ENCODE measurements at places on chromosomes 3 and 15.
A peak's percentile ranks its signal among the peaks of the same experiment; 100 is the strongest.

DNA sequence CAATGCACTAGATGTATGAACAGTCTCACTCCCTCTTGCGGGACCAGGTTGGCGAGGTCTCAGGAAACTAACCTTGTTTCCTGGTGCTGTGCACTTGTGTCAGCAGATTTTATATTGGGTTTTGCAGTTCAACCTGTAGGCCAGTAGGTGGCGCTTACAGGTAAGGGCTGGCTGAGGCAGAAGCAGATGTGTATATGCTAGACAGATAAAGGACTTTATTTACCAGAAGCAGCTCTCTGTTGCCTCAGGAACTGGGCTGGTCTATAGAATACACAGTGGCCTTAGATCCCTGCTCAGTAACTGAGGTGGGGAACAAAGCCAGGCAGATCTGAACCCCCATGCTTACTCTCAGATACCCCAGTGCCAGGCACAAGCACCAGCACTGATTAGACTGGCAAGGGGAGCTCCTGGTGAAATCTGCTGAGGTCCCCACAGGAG is 296.8 kb downstream of the DOCK3 start:
- peak; percentile 3 for DNase-seq

GRCh38 chr15:60899967-60900356 is 329.1 kb downstream of the RORA start:
- no peak for DNase-seq

- no peak for DNase-seq
Measured at GRCh38 chr15:91872356-91873137, 19.0 kb downstream of the SLCO3A1 start.

DNA sequence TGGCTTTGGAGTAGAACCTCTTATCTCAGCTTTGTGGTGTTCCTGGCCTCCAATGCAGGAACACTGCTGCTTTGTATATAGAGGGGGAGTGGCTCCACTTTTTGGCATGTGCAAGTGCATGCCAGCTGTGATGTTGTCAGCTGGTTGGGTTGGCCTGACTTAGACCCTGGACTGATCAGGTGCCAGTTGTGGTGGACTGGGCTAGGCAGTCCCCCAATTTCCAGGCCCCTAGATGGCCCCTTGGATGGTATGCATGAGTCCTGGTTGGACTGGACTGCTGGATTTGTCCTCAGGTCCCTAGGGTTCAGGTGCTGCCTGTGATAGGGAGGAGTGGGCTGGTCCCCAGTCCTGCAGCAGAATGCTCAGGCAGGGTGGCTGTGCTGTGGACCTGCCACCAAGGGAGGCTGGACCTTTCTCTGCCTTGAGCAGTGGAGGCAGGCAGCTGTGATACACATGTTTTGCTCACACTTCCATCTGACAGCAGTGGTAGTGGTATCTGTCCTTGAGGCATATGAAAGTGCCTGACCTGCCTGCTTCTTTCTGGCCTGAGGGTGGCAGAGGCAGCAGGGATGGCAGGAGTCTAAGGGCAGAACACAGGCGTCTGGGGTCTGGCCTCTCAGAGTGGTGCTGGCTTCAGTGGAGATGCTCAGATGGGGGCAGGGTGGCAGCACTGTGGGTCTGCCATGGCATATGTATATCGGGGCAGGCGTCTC is 74.8 kb downstream of the STXBP5L start:
- no peak for DNase-seq

DNA sequence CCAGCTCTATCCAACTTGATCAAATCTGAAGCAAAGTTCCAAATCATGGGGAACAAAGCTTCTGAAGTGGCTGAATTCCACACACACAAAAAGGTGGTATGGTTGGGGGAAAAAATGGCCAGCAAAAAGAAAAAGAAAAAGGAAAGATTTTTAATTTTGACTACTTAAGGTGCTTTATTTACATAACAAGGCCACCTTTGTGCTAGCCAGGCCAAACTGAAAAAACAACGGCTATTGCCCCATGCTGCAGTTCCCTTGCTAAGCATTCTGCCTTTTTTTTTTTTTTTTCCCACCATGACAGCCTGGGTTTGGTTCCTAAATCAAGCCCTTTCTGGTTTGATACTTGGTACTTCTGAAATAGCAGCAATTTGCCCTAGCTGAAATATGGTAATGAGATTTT is 66.5 kb upstream of the DAZL start:
- DNase-seq, result no peak

DNA sequence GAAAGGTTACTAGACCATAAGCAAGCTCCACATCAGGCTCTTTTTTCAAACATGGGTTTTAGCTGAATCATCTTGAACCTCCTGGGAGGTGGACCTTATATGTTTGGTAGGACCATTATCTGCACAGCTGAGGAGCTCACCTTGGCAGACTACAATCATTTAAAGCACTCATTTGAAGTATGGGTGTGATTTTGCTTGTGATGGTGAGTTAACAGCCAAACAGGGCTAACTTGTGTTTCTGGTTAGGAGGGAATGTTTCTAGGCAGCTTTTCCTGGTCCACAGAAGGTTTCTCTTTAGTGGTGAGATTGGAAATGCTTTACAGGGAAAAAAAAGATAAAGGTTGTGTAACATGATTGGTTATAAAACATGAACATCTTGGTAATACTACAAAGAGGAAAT is 61.8 kb downstream of the ARHGEF26 start:
- DNase-seq, result no peak

DNA sequence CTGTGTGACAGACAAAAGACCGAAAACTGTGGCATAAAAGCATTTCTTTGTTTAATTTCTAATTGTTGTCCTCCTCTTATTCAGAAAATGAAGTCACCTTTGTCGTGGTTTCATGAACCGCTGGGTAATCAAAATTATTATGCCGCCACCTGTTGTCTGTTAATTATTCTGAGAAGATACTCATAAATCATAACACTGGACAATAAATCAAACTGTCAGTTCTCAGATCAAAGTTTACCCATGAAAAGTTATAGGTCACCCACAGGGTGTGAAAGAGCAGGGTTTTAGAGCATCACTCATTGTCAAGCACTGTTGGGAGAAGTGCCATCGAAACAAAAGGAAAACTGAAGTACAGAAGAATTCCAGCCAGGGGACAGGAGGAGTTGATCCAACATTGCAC is 474.3 kb downstream of the NR2F2 start:
- DNase-seq, result no peak

DNA sequence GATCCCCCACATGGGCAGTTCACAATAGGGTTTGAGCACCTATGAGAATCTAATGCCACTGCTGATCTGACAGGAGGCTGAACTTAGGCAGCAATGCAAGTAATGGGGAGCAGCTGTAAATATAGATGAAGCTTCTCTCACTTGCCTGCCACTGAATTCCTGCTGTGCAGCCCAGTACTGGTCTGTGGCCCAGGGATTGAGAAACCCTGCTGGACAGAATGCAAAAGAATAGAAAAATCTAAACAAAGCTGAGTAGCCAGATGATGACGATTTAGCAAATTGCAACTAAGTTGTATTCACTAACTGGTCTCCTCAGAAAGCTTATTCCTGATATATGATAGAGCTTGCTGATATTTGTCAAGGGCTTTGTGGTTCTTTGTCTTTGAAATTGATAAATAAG is 34.3 kb upstream of the APH1B start:
- no peak for DNase-seq

DNA sequence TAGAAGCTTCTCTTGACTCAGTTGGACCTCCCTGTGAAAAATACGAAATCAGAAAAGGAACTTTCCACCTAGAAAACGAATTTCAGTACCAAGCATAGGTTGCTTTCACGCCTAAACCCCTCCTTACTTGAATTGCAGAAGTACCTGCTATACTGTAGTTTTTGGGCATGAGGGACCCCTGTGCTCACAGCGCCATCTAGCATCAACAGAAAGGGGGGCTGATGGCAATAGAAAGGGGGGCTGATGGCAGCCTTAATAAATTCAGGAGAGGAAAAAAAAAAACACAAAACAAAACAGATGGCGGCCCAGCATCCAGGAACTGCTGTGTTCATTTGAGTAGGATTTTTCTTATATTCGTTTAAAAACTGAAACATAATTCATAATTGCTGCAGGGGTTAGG is 96.7 kb downstream of the NPAP1 start:
- no peak for DNase-seq

DNA sequence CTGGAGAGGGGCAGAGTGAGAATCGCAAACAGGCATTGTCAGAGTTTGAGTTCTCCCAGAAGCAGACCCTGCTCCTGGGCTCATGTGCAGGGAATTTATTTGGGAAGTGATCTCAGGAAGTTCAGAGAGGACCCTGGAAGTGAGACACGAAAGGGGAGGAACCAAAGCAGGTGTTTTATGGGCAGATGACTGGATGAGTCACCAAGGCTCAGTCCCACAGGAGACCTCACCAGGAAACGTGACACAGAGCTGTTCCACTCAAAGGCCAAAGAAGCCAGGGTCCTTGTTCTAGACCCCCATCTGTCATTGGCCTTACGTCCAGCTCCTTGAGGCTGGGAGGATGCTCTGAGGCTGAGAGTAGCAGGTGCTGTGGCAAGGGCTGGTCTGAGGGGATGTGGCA is 43.4 kb upstream of the SEC22A start:
- DNase-seq, result no peak

- DNase-seq, result no peak
Measured at GRCh38 chr3:122299872-122300460, 25.1 kb upstream of the CSTA start.

DNA sequence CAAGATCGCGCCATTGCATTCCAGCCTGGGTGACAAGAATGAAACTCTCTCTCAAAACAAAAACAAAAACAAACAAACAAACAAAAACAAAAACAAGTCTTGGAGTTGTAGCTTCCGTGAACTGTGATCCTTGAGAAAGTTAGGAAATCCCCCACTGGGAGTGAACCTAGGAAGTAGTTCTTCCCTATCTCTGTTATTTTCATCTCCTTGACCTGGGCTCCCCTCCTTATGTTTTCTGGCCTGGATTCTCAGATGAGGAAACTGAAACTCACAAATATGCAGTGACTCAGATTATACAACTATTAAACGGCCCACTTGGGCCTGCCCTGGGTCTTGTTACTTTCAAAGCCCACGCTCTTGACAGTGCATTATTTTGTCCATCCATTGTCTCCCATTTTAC is 29.7 kb downstream of the SAXO2 start:
- no peak for DNase-seq

- DNase-seq, result no peak
Measured at GRCh38 chr15:51263726-51264125, 74.7 kb downstream of the CYP19A1 start.

GRCh38 chr3:179234199-179234598 is 16.7 kb downstream of the KCNMB3 start:
- no peak for DNase-seq

- peak; percentile 12 for DNase-seq
Measured at GRCh38 chr3:129278966-129279906, 566 bp downstream of the HMCES start.

GRCh38 chr15:40006003-40006402 is 33.0 kb downstream of the SRP14 start:
- no peak for DNase-seq

DNA sequence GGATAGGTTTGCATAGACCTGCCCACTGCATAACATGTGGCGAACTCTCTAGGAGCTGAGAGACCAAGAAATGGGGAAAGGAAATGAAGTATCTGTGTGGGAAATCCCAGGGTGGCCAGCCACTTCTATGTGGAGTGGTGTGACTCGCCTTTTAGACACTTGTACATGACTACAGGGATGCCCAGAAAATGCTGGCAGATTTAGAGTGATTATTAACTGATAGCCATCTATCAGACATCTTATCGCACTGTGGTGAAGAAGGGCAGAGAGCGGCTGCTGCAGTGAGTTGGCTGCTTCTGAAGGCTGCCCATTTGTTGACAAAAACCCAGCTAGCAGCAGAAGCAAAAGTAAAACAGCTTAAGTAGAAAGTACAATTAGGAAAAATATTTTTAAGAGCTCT is 18.1 kb upstream of the STAC start:
- no peak for DNase-seq

DNA sequence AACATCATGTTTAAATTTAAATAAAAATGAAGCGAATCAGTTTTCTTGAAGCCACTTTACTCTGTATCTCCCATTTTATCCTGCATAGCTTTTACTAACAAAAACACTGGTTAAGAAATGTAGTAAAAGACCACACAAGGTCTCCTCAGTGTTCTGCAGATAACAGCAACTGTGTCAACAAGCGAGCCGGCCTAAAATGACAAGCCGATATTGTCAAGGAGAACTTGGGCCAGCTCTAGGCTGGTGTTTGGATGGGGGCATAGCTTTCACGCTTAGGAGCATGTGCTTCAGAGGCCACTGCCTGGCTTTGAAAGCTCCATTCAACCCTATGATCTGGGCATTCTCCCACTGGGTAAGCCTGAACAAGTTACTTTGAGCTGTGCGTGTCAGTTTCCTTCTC is 38.1 kb downstream of the MFSD1 start:
- no peak for DNase-seq

Measured in stimulated activated CD8-positive, alpha-beta memory T cell treated with anti-CD3 and anti-CD28 coated beads, Interleukin-4, amount 100 ng/mL, for 1 hour (primary cell).